ENCODE measurements at places on chromosomes 5 and 9. TPM values are rescaled to one million over a fixed set of nuclear protein-coding genes. Genes with fewer than 3 reads are reported as not detected.
A peak's percentile ranks its signal among the peaks of the same experiment; 100 is the strongest.

- DNase-seq, result no peak
Measured at GRCh38 chr5:58403822-58404433, 56.0 kb downstream of the PLK2 start.

- DNase-seq, result no peak
Measured at GRCh38 chr5:62306323-62306895, 403 bp downstream of the KIF2A start.

DNA sequence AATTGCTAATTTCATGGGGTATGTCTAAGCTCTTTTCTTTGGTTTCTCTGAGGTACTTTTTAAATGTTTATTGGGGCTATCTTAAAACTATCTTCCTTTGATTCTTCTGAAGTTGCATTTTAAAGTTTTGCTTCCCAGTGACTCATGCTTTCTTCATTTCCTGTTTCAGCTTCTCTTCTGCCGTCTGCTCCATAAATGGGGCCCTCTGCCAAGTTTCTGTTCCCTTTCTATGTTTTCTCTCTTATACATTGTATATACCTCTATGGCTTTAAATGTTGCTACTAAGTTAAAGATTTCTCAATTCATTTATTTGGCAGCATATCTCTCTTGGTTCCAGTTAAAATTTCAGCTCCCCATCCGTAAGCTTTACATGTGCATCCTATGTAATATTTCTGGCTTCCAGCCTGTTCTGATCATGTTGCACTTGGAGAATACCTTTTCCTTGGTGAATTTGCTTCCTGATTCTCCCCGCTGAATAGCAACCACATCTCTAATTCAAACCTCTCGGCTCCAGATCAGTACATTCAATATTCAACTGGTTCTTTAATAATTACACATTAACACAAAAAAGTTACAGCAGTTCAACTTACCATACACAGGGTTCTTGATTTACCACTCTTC, 125.3 kb downstream of the ST8SIA4 start:
- DNase-seq, result peak; percentile 37

The NSMF gene
- total RNA-seq, result 130 TPM

DNA sequence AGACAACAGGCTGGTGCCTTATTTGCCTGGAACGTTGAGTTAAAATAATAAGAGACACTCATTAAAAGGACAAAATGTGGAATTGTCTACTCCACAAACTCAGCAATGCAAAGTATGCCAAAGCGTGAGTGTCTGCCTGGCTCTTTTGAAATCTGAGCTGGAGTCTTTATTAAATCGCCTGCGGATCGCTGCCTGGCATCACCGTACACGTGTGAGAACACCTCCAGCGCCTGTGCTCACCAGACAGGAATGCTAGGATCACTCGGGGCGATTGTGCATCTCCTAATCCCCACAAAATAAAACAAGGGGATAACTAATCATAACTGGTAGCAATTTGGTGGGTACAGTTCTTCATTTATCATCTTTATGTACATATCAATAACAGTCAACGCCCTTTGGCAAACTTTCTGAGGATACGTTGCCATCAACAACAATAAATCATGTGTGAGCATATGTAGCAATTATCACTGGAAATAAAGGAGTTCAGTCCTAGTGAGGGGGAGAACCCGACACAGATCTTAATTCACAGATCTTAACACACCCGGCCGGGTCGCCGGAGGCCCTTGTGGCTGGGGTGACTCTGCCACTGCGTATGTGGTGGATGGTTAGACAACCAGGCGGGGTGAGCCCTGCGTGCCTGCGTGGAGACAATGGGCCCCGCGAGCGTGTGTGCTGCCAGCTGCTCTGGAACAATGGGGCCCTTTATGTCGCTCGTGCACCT, 284.9 kb upstream of the IRX1 start:
- no peak for DNase-seq

DNA sequence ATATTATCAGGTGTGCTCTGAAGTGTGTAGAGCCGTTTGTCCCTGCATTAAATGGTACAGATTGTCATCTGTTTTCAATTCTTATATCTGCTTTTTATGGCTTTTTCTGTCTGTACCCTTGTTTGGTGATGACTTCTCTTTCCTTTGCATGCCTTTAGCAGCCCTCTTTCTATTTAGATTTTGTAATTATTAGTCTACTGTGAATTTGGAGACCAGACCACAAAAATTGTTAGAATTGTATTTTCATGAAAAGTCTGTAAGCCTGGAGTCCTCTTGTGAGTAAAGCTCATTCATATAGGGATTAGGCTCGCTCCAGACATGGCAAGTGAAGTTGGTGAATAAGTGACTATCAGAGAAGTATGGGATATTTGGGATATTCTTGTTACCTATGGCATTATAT, 41.7 kb downstream of the NFX1 start:
- DNase-seq, result no peak

DNA sequence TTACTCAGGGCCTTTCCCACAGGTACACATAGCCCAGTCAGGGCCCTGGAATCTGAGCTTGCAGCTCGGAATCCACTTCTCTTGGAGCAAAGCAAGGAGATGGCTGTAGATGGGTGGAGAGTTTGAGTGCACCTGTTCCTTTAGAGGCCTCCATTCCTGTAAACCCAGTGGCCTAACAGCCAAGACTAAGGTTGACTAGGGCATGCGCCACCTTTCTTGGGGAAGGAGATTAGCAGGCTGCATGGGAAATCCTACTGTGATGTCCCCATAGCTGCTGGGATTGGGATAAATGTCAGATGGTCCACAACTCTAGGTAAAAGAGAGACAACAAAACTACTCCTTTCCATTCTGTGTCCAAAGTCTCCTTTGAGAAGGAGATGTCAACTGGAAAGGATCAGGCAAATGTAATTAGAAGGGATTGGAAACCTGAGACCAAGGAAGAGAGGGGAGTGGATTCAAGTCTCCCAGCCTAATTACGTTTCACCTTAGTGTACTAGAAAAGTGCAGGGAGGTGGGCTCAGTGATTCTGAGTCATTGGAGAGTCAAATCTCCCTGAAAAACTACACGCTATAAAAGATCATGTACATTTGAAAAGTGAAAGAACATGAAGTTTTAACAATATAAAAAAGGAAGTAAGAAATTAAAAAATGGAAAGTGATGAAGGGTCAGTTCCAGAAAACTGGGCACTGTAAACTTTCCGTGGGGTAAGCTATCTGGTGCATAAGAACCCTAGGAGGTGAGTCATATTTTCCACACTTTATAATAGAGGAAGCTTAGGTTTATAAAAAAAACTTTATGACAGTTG, 104.2 kb downstream of the SEC61B start:
- no peak for DNase-seq

DNA sequence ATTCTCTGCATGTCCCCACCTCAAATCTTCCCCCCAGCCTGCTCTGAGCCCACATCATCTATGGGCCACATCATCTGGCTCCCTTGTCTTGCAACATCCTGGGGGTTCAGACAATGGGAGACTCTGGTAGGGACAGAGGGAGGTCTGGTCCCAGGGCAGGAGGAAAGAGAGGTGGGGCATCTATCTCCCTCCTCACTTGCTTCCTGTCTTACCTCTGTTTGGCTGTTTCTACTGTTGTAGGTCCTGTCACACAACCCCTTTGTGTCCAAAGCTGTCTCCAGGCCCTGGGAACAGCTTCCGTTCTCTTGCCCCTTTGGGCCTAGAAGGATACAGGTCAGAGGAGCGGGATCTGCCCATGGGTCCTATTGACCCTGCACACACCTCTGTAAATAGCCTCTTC, 227.2 kb downstream of the NSG2 start:
- DNase-seq, result no peak

- DNase-seq, result no peak
Measured at GRCh38 chr5:167309941-167310517, 981.4 kb upstream of the WWC1 start.

The MIER3 gene
- 60.6 TPM for total RNA-seq

The CCL28 gene
- 111 TPM for total RNA-seq

The LCN1 gene
- not detected for total RNA-seq

- no peak for DNase-seq
Measured at GRCh38 chr5:68659881-68660280, 433.9 kb upstream of the SLC30A5 start.

- DNase-seq, result no peak
Measured at GRCh38 chr5:32231241-32231640, 57.1 kb upstream of the GOLPH3 start.

The ZNF618 gene
- 8.6 TPM for total RNA-seq

The PCDHAC1 gene
- total RNA-seq, result 0.48 TPM

- no peak for DNase-seq
Measured at GRCh38 chr5:147712598-147712997, 69.9 kb downstream of the JAKMIP2 start.

DNA sequence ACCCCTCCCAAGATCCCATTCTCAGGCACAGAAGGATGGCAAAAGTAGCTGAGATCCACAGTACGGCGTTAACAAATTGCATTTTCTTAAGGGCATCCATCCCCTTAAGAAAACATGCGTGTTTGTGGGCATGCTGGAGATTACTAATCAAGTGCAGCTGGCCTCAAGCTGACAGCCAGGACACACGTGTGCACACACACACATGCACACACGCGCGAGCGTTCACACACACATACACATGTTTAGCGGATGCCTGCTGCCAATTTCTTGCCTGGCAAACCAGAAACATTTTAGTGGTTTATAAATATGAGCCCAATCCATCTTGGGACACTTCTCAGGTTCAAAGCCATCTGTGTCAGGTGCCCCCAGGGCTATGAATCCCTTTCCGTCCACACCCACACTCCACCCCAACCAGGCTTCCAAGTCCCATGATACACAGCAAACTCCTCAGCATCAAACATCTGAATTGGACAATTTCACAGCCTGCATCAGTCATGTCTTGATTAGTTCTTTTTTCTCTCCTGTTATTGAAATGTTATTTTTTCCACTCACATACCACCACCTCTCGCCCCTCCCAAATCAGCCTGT, 23.5 kb upstream of the SMIM23 start:
- DNase-seq, result no peak

The CARD9 gene
- total RNA-seq, result 1.1 TPM

DNA sequence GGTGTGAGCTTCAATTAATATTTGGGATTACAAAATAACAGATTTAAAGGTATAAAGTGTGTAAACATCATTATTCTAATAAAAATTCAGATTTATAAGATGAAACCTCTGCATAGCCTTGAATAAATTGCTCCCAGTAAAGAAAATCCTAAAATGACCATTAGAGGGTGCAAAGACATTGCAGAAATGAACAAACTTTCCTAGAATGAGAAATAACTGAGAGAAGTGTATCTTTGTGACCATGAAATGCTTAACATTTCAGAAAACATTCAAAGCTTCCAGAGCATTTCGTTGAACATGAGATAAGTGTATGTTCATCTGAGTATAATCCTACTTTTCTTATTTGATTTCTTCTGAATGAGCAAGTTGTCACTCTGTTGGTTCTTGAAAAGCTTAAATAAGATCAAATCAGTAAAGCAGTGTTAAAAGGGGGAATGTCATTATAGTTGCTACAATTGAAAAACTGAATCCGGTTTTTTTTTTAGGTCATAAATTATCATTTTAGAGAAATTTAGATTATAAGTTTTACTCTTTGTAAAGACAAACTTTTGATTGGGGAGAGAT, 24.7 kb upstream of the NUDT12 start:
- no peak for DNase-seq

DNA sequence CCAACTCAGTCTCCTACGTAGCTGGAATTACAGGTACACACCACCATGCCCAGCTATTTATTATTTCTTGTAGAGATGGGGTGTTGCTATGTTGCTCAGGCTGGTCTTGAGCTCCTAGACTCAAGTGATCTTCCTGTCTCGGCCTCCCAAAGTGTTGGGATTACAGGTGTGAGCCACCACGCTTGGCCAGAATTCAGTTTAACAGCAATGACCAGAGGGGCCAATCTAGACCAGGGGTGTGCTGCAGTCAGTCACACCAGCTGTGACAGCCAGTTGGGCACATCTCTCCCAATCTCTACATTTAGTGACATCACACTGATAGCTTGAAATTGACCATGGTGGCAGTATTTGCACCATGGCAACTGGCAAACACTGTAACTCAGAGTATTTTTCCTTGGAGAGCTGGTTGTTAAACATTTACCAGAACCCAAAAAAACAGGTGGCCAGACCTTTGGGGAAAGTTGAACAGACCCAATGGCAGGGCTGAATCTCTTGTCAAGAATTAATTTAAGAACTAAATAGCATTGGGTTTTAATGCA, 67.7 kb upstream of the UBTD2 start:
- no peak for DNase-seq

The ELOVL7 gene
- 14.9 TPM for total RNA-seq

DNA sequence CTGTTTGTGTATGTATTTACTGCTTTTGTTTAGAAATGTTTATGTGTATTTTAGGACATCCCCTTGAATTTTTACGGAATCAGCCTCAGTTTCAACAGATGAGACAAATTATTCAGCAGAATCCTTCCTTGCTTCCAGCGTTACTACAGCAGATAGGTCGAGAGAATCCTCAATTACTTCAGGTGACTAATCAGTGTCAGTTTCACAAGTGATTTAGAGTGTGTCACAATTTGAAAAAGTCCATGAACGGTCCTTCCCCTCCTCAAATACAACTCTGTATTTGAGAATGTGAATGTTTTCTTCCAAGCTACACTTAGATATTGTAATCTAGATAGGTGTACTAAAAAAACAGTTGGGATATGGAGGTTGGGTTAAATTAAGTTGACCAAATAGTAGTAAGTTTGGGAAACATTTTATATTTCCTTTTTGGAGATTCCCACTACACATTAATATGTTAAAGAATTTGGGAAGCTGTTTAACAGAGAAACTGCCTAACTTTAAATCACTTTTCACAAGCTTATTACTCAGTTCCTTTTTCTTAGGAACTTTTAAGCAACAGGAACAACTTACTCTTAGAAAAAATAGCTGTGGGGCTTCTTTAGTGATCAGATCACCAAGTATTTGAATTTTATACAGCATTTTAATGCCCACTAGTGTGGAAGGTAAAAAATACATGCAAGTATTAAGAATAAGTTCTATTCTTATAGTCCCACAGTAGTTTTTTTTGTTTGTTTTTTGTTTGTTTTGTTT, 40.9 kb downstream of the RAD23B start:
- DNase-seq, result no peak

GRCh38 chr9:87711857-87712800, 13.8 kb upstream of the CTSL start:
- no peak for DNase-seq

DNA sequence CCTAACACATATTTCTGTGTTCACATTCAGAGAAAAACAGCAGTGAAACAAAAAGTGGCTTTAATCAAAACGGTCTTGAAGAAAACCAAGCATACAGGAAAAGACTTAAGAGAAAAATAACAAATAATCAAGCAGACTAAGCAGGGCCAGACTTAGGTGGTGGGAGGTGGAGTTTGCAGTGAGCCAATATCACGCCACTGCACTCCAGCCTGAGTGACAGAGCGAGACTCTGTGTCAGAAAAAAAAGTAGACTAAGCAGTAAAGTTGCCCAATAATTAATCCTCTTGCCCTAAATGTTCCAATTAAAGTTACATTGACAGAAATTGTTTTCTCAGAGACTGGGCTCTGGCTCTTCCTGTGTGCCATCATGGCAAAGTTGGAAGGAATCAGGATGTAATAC, 26.6 kb upstream of the GLDC start:
- no peak for DNase-seq
